ENCODE measurements at places on chromosomes 11 and 22.

- DNase-seq = no peak
Observed at GRCh38 chr11:127395034-127395433, 394.5 kb upstream of the KIRREL3 start.

- DNase-seq = no peak
Observed at GRCh38 chr11:113514856-113515255, 39.7 kb upstream of the DRD2 start.

DNA sequence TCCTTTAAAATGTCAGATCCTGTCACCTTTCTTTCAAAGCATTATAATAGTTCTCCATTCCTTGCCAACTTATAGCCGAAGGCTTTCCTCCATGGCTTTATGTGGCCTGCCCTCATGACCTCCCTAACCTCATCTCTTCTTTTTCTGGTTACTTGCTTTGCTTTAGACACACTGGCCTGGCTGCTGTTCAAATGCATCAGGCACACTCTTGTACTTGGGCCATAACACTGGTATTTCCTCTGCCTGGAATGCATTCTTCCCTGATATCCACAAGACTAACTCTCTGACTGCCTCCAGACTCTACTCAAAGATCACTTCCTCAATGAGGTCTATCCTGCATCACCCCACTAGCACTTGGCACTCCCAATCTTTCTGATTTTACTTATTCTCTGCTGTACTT, 710.3 kb downstream of the KCNA4 start:
- DNase-seq = no peak

DNA sequence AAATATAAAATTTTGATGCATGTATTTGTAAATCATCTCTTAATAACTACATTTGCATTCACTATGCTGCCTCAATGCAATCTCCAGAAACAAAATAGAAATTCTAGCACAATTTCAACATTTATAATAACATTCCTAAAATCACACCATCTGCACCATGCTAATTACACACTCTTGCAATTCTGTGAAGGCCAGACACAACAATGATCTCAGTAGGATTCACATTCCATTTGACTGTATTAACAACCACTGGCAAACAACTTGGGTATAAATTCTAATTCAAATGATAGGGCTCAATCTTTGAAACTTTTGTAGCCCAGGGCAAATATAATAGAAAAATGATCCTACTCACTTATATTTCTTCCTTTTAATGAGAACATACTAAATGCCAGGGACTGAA, 25.9 kb downstream of the RAB6A start:
- DNase-seq = no peak

DNA sequence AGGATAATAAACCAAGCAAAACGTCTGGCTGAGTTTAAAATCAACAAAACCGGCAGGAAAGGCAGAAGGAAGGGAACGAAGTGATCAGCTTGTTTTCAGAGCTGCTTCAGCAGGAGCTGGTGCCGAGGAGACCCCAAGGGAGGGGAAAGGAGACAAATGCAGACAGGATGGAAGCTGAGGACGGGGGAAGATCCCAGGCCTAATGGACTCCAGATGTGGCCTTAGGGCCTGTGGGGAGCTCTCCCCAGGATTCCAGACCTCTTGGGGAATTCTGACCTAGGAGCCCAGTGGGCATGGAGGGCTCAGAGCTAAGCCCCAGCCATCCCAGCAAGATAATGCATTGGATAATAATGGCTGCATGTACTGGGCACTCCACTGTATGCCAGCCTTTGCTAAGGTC, 211.4 kb upstream of the NARS2 start:
- no peak for DNase-seq

DNA sequence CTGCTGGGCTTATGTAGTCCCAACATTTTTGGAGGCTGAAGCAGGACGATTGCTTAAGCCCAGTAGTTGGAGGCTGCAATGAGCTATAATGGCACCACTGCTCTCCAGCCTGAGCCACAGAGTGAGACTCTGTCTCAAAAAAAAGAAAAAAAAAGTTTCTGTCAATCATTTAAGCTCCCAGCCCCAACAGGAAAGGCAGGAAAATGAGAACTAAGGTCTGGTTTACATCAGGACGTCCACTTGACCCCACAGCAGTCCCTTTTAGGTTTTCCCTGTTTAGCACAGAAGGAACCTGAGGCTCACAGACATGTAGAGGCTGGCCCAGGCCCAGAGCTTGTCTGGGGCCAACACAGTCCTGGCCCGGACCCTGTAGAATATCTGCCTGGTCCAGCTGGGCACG, 9.2 kb upstream of the TTLL1 start:
- DNase-seq = no peak

GRCh38 chr11:132142554-132142953, 772.1 kb downstream of the NTM start:
- DNase-seq = peak; percentile 2

Data from NCI-H2029 treated with DMSO at 0.1 percent for 48 hours (cell line).